ENCODE measurements at places on chromosomes 12 and 14. TPM values are rescaled to one million over a fixed set of nuclear protein-coding genes. Genes with fewer than 3 reads are reported as not detected.

The AMIGO2 gene
- total RNA-seq: 6.9 TPM

The LMO3 gene
- total RNA-seq: not detected

The IL22 gene
- total RNA-seq: not detected

The APOLD1 gene
- 31.8 TPM for total RNA-seq

The GLI1 gene
- not detected for total RNA-seq

The IL31 gene
- total RNA-seq: not detected

The DACT1 gene
- total RNA-seq: 1.1 TPM

The CLEC9A gene
- not detected for total RNA-seq

The MARCHF9 gene
- total RNA-seq: 7.5 TPM

The WNT1 gene
- total RNA-seq: not detected

The PIANP gene
- total RNA-seq: not detected

The DCAF11 gene
- 47.0 TPM for total RNA-seq

The CDCA3 gene
- 8.2 TPM for total RNA-seq

The ATP5MC2 gene
- 176 TPM for total RNA-seq

The SSTR1 gene
- total RNA-seq: 0.33 TPM

The AMHR2 gene
- not detected for total RNA-seq

The OR11G2 gene
- total RNA-seq: not detected

The STXBP6 gene
- total RNA-seq: not detected

The GPR68 gene
- total RNA-seq: 0.96 TPM

The P2RX2 gene
- total RNA-seq: not detected

The UBE2N gene
- total RNA-seq: 97.2 TPM

The PTPRR gene
- total RNA-seq: 0.38 TPM

The TBC1D30 gene
- 14.0 TPM for total RNA-seq

The PRH2 gene
- 0.65 TPM for total RNA-seq

The FAM161B gene
- 3.9 TPM for total RNA-seq

The SCNN1A gene
- total RNA-seq: 0.65 TPM

The PLEKHD1 gene
- not detected for total RNA-seq

The CCDC184 gene
- 0.10 TPM for total RNA-seq

The IRAK3 gene
- total RNA-seq: 9.8 TPM

The RIPK3 gene
- 4.9 TPM for total RNA-seq

The SMIM41 gene
- total RNA-seq: 0.19 TPM

The PABPN1 gene
- total RNA-seq: 74.8 TPM

The AQP6 gene
- not detected for total RNA-seq

The KRT75 gene
- not detected for total RNA-seq

The CTDSP2 gene
- total RNA-seq: 81.9 TPM

The RPS26 gene
- total RNA-seq: 807 TPM

The GLT8D2 gene
- 0.76 TPM for total RNA-seq

The FAM181A gene
- not detected for total RNA-seq

The ASB2 gene
- total RNA-seq: not detected

The KLRC2 gene
- total RNA-seq: not detected

The ANGEL1 gene
- total RNA-seq: 14.7 TPM

The BRF1 gene
- total RNA-seq: 56.0 TPM

The HOXC12 gene
- total RNA-seq: not detected
